ENCODE measurements at places on chromosomes 12 and 14. TPM values are rescaled to one million over a fixed set of nuclear protein-coding genes. Genes with fewer than 3 reads are reported as not detected.

Gene SLC4A8
- total RNA-seq = 0.06 TPM

Gene ESR2
- not detected for total RNA-seq

Gene STON2
- total RNA-seq = 0.25 TPM

Gene AGAP2
- not detected for total RNA-seq

Gene RND1
- 0.39 TPM for total RNA-seq

Gene OR6C2
- not detected for total RNA-seq

Gene FAM90A1
- total RNA-seq = 0.25 TPM

Gene LALBA
- not detected for total RNA-seq

Gene RNASE8
- total RNA-seq = not detected

Gene ARPC3
- 601 TPM for total RNA-seq

Gene NTS
- not detected for total RNA-seq

Gene MYH6
- total RNA-seq = not detected

Gene CYP46A1
- 0.19 TPM for total RNA-seq

Gene TRIM9
- 5.3 TPM for total RNA-seq

Gene CLEC6A
- total RNA-seq = not detected

Gene MIA2
- total RNA-seq = 13.5 TPM

Gene ACOT6
- not detected for total RNA-seq

Gene CD163
- total RNA-seq = not detected

Gene BIN2
- not detected for total RNA-seq

Gene CD163L1
- not detected for total RNA-seq

Gene OR4E2
- not detected for total RNA-seq

Gene SERPINA1
- not detected for total RNA-seq

Gene FGD4
- total RNA-seq = 7.1 TPM

Gene IKBIP
- total RNA-seq = 74.2 TPM

Gene HHIPL1
- 3.9 TPM for total RNA-seq

Gene PSMB11
- not detected for total RNA-seq

Gene KLHL28
- total RNA-seq = 7.4 TPM

Data from cardiac ventricle fibroblast (primary cell).